ENCODE measurements at places on chromosomes 7 and 10. TPM values are rescaled to one million over a fixed set of nuclear protein-coding genes. Genes with fewer than 3 reads are reported as not detected.

The FRMD4A gene
- total RNA-seq = 3.8 TPM

The GIMAP6 gene
- not detected for total RNA-seq

The TMEM176B gene
- not detected for total RNA-seq

The WNT8B gene
- total RNA-seq = not detected

DNA sequence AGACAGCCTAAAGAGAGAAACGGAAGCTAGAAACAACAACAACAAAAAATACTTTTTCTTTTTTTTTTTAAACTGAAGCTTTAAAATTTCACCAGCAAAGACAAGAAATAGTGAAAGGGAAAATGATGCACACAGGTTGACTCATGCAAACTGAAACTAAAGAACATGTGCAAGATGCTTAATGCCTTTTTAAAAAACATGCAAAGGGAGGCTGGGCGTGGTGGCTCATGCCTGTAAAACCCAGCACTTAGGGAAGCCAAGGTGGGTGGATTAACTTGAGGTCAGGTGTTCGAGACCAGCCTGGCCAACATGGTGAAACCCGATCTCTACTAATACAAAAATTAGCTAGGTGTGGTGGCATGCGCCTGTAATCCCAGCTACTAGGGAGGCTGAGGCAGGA lies 15.1 kb upstream of the CUBN start:
- DNase-seq = no peak

DNA sequence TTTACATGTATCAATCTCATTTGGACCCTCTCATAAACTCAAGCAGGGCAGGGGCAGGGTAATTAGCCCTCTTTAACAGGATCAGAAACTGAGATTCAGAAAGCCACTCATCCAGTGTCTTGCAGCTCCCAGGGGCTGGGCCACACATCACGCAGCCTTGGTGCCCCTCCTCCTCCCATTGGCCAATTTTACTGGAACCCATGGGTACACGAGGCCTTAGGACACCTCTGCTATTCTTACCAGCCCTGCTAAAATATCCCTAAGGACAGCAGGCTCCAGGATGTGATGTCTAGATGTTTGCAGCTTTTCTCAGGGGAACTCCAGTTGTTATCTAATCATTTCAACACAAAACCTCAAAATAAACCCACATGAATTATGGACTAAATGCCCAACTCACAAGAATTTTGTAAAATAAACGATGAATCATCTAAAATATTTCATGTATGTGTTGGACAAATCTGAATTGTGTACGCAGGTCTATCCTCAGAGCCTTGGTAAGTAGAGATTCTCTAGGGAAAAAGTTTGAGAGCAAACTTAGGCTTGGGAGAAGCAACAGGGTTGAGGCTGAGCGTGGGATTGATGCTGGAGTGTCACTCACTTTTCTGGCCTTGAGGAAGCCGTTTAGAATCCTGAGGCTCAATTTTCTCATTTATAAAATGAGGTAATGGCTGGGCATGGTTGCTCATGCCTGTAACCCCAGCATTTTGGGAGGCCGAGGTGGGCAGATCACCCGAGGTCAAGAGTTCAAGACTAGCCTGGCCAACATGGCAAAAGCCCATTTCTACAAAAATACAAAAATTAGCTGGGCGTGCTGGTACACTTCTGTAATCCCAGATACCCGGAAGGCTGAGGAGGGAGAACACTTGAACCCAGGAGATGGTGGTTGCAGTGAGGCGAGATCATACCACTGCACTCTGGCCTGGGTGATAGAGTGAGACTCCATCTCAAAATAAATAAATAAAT lies 69.7 kb upstream of the TNS3 start:
- DNase-seq = peak; percentile 92

- no peak for DNase-seq
These were observed 130.1 kb downstream of the CREB5 start for GRCh38 chr7:28542410-28542809.

DNA sequence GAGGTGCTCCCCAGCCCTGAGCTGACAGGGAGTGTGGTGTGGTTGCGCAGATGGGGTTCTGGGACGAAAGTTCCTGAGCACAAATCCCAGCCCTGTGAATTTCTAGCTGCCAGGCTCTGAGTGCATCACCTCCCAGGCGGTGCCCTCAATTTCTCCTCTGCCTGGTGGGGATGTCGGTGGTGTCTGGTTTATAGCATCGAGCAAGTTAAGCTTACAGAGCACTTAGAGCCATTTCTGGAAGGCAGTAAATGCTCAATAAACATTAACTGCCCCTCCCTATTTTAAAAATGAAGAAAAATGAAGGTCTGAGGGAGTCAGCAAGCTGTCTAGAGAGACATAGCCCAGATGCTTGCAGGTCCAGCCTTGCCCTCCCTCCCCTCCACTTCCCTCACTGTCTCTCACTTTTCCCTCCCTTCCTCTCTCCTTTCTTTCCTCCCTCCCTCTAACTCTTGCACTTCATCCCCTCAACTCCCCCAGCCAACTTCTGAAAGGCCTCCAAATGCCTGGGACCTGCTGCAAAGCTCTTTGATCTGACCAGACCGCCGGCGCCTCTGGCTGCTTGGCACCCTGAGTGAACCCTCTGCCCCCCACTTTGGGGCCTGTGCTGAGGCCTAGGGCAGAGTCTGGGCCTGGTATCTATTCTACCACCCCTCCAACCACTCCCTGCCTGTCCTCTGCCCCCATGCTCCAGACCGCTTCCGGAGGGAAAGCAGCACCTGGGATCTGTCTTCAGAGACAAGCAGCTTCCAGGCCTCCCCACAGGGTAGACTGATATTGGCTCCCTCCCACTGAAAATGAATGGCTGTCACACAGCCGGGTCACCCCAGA lies 438.3 kb downstream of the RPS24 start:
- DNase-seq = no peak

DNA sequence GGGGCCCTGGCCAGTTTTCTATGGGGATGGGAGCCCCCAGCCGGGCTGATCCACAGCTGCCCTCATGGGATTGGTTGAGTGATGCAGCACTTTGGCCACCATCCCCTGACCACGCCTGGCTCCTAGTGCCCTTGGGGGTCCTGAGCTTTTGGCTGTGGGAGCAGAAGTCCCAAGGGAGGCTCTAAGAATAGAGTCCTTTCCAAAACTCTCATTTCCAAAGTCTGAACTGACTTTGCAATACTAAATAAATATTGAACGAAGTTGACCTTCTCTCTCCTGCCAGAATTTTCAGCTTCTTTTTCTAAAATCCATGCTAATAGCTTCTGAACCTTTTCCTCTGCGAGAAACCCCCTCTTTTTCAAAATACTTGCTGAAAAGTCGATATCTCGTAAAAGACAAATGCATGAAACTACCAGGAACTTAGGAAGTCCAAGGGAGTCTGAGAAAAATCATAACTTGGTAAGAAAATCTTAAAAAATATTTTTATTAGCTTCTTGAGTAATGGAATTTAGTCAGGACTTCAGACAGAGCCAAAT lies 62.7 kb upstream of the IGFBP3 start:
- no peak for DNase-seq

Measured in Caki2 (cell line).